ENCODE measurements at places on chromosomes 16 and 17.

GRCh38 chr17:73286863-73287296 lies 24.9 kb downstream of the CDC42EP4 start:
- DNase-seq: no peak

DNA sequence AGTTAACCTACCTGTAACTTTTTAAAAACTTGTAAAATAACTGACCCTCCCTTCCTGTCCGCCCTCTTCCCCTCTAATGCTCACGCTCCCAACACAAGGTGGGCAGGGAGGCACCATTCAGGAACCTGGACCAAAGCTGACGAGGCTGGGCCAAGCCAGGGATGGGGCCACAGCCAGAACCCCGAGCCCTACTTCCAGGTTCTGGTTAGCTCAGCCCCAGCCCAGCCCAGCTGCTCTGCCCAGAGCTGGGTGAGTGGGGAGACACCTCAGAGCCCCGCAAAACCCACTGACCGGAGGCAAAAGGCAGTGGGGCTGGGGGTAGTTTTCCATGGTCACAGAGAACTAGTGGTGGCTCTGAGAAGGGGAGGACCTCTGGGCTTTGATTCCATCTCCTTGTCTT lies 7.4 kb downstream of the CNP start:
- DNase-seq: no peak

DNA sequence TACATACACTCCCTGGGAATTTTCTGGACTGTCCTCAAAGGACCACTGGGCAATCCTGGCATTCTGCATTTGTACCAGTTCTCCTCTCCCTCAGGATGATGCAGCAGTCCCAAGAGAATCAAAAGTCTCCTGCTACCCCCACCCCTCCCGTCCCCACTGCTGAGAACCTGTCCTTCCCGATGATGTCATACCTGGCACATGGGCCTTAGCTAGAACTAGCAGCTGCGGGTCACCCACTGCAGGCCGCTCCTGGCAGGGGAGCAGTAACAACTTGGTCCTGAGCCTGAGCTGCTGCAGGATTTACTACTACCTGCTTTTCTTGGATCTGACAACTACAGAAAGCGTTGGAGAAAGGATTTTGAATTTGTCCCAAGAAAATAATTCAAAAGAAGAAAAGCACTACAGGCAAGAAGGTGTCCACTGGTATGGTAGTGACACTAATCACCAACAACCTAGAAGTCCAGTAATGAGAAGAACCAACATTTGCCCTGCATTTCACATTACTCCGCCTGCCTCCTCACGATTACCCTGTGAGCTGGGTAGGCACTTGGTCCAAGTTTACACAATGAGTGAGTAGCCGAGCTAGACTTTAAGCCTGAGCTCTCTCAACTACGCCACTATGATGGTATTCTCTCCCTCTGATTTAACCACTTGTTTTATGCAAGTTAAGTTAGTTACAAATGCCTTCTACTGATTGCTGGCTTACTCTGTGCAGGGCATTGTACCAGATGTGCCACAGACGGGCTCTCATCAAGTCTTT lies 55.3 kb upstream of the ETV4 start:
- no peak for DNase-seq

- DNase-seq: no peak
Observed at GRCh38 chr17:76679239-76679638, 31.5 kb downstream of the MXRA7 start.

DNA sequence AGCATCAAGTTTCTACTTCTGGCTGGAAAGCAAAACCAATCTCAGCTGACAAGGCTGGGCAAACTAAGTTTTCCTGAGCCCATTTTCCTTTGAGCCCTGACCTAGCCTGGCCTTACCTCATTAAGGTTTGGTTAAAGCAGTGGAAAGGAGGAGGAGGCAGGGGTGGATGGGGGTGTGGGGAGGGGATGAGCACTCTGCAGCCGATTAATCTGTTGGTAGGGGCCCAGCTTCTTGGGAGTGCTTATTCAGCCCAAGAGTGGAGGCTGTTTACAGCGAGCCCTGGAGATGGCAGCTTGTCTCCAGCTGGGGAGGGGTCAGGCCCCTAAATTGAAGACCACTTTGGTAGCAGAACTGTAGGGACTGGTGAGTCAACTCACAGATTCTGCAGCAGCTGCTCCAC lies 12.0 kb downstream of the SMCR8 start:
- no peak for DNase-seq
